ENCODE measurements at places on chromosomes 1 and 21.

DNA sequence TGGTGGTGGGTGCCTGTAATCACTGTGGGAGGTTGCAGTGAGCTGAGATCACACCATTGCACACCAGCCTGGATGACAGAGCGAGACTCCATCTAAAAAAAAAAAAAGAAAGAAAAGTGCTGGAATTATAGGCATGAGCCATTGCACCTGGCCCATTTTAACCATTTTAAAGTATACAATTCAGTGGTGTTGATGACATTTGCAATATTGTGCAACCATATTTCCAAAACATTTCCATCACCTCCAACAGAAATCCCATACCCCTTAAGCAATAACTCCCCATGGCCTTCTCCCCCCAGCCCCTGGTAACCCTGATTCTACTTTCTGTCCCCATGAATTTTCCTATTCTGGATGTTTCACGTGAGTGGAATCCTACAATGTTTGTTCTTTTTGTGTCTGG, 11.0 kb upstream of the GPR157 start:
- DNase-seq = no peak

DNA sequence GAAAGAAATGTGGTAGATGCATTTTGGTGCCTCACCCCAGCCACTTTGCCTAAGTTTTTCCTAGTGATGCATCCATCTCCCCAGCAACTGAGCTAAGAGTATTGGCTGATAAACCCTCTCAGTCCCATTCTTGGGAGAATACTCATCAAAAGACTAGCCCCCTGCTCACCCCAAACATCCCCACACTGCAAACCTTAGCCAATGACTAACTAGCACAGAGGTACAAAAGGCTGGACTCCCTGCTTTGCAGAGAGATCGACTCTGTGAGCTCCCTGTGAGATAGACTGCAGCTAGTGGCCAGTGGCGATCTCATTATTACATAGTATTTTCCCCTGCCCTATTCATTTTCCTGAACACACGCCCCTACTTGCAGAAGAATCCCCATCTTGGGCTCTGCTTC, 155.3 kb downstream of the HHIPL2 start:
- DNase-seq = no peak

DNA sequence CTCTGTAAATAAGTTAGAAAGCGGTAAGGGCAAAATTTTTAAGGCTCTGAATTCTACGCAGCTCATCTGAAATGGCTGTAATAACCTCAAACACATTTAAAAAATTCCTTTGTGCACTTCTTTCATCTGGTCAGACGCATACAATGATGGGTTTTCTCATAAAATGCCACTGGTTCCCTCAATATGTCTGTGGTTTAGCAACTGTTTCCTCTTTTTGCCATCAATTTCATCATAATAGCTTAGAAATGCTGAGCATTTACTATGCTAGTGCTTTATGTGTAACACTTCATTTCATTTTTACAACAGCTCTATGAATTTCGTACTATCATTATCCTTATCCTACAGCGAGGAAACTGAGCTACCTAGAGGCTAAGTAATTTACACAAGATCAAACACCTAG, 35.3 kb upstream of the DMRTA2 start:
- no peak for DNase-seq

- no peak for DNase-seq
Measured at GRCh38 chr1:225921734-225922709, 2.0 kb downstream of the PYCR2 start.

- no peak for DNase-seq
Measured at GRCh38 chr1:231576804-231577718, 48.6 kb downstream of the TSNAX start.

DNA sequence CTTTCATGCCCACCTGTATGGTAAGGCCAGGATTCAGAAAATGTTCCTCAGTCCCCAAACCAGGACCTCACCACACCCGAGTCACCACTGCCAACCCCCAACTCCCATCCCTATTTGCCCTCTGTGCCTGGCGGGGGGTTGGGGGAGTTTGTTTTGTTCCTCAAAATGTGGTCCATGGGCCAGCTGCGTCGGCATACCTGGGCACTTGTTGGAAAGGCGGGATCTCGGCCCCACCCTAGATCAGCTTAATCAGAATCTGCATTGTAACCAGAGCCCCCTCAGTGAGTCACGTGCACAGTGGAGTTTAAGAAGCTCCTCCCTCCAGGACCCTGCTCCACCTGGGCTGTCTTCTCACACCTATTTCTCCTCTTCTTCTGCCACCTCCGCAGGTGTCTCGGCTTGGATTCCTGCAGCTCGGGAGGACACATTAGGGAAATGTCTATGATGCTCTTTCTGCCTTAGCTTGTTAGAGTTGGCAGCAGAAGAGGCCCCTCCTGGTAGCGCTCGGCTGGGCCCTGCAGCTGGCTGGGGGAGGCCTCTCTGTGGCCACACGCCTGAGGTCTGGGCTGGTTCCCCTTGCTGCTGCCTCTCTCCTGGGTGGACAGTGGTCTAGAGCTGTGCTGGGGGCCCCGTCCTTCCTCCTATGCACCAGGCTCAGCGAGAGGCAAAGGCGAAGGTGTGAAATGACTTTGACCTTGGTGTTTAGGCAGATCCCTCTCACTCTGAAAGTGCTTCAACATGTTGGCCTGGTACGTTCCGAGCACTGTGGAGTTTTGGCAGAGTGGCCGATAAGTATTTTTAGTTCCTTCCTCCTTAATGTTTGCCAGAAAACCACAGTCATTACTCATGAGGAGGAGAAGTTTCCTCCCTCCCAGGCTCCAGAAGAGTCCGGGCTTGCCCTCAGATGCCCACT, 41.8 kb upstream of the CAMTA1 start:
- DNase-seq = no peak

- no peak for DNase-seq
Measured at GRCh38 chr21:42557420-42557819, 43.8 kb downstream of the SLC37A1 start.

DNA sequence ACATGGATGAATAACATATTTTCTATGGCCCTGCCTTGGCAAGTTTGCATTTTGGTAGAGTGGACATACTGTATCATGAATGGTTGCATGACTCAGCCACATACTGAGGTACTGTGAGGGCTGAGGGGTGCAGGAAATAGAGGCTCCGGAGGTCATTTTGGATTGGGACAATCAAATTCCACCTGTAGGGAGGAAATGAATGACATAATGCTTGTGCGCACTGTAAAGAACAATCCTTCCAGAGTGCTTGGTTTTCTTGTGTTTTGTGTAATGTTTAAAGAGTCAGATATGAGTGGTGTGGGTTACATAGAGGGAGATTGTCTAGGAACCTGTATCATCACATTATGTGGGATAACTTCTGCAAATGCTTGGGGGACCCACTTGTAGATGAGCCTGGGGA, 329.9 kb upstream of the PROX1 start:
- DNase-seq = no peak

- DNase-seq = no peak
Measured at GRCh38 chr21:44711327-44712202, at the start of gene TSPEAR. Gene TSPEAR (minus strand): TSS chr21:44711572. CDS start chr21:44711514, 58 bp downstream.

DNA sequence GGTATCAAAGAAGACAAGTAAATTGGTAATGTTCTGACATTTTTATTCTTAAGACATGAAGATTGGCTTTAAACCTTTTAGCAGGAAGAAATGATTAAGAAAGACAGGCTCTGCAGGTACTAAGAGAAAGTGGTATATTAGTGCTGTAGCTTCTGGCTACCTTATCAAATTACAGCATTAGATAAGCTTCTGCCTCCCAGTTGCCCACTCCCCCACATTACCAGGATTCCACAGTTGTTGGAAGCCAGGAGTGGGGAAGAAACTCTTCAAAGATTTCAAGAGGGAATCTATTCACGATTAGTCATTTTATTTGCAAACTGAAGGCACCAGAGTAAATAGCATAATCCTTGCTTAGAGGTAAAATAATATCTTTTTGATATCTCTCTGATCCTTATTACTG, 274.9 kb downstream of the LMO4 start:
- no peak for DNase-seq

- DNase-seq = no peak
Measured at GRCh38 chr1:183931646-183932271, 105.8 kb downstream of the COLGALT2 start.

- no peak for DNase-seq
Measured at GRCh38 chr21:38838598-38839327, 33.0 kb downstream of the ETS2 start.

DNA sequence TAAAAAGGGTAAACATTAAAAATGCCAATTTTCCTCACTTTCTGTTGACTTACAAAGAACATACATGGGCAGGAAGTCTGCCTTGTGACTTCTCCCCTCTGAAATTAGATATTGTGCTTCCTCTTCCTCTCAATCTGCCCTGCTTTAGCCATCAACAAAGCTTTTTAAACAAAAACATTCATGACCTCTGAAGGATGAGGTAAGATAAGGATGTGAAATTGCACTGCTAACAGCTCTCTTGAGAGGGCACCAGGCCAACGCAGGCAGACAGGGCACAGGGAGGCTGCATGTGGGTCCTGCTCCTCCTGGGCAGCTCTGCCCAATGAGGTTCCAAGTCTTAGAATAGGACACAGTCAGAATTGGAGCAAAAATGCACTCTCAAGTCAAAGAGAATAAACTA, 62.1 kb downstream of the DEGS1 start:
- no peak for DNase-seq

DNA sequence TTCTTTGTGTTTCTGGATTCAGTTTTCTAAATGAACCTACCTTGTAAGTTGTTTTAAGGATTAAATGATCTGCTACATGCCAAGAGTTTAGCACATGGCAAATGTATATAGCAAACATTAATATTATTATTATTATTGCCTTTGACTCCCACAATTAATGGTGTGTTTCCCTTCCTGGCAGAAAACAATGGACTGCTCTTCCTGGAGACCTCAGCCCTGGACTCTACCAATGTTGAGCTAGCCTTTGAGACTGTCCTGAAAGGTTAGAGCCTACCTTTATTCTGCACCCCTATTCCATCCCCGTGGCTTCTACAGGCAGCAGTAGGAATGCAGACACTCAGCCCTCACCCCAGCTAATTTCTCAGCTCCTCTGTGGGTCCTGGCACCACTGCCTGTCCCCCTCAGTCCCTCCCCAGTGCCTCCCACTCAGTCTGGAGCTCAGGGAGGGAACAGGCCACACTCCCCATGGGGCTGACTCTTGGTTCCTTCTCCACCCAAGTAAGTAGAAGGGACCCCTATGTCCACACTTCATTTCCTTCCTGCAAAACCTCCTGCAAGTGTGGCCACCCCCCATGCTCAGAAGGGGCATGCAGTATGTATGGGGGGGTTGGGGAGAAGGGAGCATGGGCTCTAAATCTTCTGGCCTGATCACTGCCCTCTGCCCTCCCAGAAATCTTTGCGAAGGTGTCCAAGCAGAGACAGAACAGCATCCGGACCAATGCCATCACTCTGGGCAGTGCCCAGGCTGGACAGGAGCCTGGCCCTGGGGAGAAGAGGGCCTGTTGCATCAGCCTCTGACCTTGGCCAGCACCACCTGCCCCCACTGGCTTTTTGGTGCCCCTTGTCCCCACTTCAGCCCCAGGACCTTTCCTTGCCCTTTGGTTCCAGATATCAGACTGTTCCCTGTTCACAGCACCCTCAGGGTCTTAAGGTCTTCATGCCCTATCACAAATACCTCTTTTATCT, 8.8 kb downstream of the RAB25 start:
- DNase-seq = no peak

GRCh38 chr1:23980728-23981070, 572 bp upstream of the SRSF10 start:
- peak; percentile 18 for DNase-seq

DNA sequence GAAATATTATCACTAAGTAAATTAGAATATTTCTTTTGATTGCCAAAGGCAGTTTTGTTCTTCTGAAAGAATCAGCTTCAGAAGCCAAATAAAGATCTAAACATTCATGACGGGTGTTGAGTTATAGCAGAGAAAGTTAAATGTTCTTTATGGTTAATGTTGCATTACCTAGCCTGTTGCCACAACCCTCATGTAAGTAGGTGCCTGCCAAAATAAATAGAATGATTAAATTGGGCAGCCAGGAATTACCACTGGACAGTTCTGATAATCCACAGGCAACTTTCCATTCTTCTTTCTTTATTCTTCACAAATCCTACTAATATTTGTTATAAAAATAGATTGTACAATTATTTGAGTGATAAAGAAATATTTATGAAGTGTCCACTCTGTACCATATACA, 217.9 kb upstream of the NRIP1 start:
- no peak for DNase-seq

- no peak for DNase-seq
Measured at GRCh38 chr1:209988706-209989105, 50.7 kb downstream of the SYT14 start.

- DNase-seq = no peak
Measured at GRCh38 chr1:175725684-175726083, 17.7 kb downstream of the TNR start.

DNA sequence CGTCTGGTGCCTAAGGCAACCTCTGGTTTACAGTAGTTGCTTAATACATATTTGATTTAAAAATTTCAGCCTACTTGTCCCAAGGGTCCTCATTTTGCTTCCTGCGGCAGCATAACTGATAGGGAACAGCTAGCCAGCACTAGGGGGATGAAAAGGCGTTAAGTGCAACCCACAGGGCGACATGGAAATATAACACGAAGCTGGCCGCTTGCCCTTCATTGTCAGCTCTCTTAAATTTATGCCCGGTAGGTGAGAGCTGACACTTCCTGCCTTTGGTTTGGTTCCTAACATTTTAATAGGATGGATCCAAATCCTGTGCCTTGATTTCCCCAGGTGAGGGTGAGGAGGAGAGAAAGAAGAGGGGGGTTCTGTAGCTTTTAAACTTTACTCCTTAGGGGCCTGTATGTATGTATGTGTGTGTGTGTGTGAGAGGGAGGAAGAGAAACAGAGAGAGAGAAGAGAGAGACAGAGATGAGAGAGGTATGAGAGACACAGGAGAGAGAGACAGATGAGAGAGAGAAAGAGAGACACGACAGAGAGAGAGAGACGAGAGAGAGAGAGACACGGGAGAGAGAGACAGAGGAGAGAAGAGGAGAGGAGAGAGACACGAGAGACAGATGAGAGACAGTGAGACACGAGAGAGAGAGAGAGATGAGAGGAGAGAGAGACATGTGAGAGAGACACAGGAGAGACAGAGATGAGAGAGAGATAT, 938 bp upstream of the ACTN2 start:
- DNase-seq = no peak

- no peak for DNase-seq
Measured at GRCh38 chr1:201729973-201730608, 98.9 kb upstream of the IPO9 start.

DNA sequence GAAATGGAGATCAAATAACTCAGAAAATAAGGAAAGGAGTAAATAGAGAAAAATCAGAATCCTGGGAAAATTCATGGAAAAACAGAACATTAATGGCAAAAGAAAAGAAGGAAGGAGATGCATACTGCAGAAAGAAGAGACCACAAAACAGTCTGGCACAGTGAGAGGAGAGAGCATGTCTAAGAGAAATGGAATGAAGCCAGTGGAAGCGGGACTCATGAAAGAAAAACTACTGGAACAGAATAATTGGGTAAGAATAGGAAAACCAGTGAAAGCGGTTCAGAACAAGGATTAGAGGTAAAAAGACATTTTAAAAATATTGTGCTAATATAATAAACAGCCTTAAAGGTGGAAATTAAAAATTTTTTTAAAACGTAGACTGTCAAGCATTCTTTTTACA, 93.6 kb upstream of the GREM2 start:
- no peak for DNase-seq

- DNase-seq = no peak
Measured at GRCh38 chr1:205226868-205227583, 720 bp upstream of the TMCC2 start.
